Thoracic aorta (tissue), 2 donors: ENCODE measurements at places on chromosomes 12 and 14. TPM values are rescaled to one million over a fixed set of nuclear protein-coding genes. Genes with fewer than 3 reads are reported as not detected.

DNA sequence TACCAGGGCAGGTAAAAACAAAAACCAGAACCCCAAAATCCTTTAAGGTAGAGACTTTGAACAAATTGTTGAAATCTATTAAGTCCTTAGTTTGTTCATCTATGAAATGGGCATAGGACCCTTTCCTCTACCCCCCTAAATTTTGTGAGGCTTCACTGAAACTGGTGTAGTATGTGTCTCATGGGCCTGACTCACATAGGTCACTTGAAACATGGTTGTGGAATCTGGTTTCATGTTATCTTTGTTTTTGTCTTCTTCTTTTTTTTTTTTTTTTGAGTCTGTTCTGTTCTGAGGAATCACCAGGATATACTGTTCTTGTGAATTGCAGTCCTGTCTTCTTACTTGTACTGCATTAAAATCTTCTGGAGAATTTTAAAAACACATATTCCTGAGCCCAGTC is 202.2 kb downstream of the KTN1 start:
- DNase-seq, result no peak

DNA sequence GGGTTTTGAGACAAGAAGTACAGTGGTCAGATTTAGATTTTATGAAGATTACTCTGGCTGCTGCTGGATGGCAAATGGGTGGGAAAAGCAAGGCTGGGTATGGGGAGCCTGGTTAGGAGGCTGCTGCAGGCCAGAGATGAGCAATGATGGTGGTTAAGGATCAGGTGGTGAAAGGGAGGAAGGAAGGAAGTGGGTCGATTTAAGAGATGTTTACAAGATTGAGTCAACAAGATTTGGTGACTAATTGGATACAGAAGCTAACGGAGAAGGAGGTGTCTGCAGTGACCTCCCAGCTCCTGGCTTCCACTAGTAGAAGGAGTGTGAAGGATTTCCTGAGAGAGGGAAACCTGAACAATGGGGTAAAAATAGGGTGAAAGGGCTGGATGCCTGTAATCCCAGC is 18.7 kb downstream of the NOS1 start:
- no peak for DNase-seq

GRCh38 chr12:49797449-49797776 is 30.8 kb downstream of the NCKAP5L start:
- DNase-seq, result no peak

DNA sequence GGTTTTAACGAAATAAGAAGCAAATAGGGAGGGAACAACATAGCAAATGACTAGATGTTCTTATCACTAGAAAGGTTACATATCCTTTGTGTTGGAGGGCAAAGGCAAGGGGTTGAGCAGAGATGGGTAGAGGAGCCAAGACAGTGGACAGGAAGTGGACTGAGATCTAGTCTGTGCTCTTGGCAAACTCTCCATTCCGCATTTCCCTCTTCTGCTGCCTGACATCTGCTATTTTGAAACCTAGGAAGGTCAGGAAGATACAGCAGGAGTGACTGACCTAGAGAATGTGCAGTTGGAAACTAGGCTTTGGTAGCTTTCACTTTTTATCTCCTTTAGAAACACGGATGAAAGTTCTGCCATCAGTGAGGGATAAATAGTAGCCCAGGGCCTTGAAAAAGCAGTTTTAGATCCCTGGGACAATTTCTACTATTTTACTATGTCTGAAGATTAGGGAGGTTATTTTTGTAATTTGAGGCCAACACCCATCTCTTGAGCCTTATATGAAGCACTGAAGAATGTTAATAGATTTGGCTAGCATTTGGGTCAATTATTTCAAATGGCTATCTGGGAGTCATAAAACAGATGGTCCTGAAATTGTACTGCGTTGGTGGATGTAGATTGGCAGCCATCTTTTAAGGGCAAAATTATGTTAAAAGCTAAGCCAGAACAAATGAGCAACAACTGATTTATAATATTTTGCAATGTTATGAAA is 410.3 kb downstream of the PCNX1 start:
- DNase-seq, result no peak

DNA sequence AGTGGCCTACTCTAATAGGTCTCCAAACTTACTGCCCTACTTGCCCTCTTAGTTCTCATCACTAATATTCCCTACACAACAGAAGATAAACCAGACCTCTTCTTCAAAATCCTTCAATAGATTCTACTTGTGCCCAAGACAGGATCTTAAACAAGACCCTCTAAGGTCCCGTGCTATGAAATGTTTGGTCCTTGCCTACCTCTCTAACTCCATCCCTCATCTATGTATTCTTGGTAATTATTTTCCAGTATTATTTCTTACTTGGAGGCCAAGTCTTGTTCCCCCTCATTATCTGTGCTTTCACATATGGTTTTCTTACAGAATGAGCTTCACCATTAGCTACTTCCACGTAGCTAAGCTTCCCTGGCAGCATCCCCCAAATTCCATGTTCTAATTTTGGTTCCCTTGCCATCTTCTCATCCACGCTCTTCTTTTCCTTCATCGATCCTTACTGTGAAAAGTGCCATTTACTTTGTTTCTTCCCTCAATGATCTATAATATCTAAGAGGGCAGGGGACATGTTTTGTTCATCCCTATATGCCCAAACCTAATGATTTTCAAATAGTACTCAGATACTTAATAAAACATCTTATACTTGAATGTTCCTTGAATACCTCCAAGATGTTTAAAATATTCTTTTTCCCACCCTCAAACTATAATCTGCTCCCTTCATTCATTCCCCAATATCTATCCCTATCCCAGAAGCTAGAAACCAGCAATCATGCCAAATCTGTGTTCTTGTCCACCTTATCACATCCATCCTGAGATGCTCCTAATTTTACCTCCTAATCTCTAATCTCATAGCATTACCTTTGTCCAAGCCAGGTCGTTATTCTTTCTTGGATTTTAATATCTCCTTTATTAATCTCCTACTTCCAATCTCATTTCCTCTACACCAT is 10.1 kb downstream of the HNRNPC start:
- DNase-seq, result no peak

Gene GPR68
- total RNA-seq, result 2.0 TPM

Gene HSP90AA1
- 214 TPM for total RNA-seq

Gene CBLN3
- 1.3 TPM for total RNA-seq

Gene DPY19L2
- total RNA-seq, result 21.0 TPM

Gene RASSF8
- total RNA-seq, result 47.9 TPM
